NCI-H1092 treated with DMSO at 0.1 percent for 48 hours (cell line): ENCODE measurements at places on chromosomes 16 and 17.

GRCh38 chr16:84742641-84743092, 42.9 kb downstream of the USP10 start:
- no peak for DNase-seq

- DNase-seq: no peak
Measured at GRCh38 chr17:74153821-74154430, 49.6 kb upstream of the RPL38 start.

DNA sequence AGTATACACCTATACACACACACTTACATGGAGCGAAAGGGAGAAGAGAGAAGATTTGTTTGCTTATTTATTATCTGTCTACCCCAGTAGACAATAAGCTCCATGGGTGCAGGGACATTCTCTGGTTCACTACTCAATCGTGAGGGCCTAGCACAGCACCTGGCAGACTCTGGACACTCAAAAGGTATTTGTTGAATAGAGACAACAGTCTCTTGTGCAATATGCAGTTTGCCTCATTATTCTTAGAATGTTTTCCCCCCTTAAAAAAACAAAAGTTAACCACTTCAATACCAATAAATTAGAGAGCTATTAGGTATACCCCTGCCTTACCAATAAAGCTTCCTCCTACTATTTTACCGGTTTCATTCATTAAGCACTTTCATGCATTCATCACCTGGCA, 2.0 kb downstream of the AKAP10 start:
- DNase-seq: no peak

DNA sequence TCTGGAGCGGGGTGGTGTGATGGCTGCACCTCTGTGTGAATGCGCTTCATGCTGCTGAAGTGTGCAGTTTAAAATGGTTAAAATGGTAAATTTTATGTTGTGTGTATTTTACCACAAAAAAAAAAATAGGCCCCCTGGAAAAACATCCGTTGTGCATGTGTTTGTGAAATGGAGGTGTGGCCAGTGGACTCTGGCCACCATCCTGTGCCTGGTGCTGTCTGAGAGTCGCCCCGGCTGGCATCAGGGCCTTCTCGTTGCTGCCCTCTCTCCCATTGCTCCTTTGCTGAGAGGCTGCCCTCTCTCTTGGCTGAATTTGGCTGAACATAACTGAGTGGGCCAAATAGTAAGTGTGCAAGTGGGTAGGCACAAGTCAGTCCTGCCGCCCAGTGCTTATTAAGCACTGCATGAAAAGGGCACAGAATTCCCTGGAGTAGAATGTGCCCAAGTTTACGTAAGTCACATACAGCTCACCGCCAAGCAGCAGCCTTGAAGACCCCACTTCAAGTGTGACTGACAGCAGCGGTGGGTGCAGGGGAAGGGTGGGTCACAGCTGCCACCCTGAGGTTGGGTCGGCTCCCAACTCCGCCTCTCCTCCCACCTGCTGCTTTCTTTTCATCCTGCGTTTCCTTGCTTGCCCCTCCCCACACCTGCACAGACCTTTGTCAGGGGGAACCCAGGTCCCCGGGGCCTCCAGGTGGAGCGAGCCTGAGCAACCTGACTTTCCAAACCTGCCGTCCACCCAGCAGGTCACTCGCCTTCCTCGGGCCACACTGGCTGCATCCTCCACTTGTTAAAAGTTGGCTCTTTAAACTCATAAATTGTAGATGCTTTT, 46.8 kb downstream of the FOXK2 start:
- DNase-seq: no peak

- no peak for DNase-seq
Measured at GRCh38 chr16:84610376-84610775, 7.5 kb downstream of the COTL1 start.

GRCh38 chr16:3304370-3304769, 860 bp downstream of the TIGD7 start:
- DNase-seq: no peak

- no peak for DNase-seq
Measured at GRCh38 chr17:49399995-49400394, 14.7 kb downstream of the PHB1 start.

GRCh38 chr16:28529124-28529523, 9.7 kb downstream of the NUPR1 start:
- no peak for DNase-seq

- peak; percentile 62 for DNase-seq
Measured at GRCh38 chr17:46044286-46044928, 45.4 kb downstream of the STH start.

DNA sequence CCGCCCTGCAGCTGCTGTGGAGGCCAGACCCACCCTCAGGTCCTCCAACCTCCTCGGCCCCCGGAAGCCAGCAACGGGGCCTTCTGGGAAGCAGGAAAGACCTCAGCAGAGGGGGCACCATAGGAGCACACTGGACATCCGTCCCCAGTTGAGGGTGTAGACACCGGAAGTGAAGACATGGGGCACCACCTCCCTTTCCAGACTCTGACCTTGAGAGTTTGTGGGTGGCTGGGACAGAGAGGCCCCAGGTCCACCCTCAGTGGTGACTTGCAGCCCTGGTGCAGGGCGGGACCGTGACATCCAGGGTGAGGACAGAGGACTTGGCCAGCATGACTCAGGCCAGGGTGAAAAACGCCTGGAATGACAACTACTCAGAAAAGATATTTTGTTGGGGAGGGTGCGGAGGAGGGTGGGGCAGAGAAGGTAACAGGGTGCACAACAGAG, 19.9 kb downstream of the CEP295NL start:
- DNase-seq: no peak

DNA sequence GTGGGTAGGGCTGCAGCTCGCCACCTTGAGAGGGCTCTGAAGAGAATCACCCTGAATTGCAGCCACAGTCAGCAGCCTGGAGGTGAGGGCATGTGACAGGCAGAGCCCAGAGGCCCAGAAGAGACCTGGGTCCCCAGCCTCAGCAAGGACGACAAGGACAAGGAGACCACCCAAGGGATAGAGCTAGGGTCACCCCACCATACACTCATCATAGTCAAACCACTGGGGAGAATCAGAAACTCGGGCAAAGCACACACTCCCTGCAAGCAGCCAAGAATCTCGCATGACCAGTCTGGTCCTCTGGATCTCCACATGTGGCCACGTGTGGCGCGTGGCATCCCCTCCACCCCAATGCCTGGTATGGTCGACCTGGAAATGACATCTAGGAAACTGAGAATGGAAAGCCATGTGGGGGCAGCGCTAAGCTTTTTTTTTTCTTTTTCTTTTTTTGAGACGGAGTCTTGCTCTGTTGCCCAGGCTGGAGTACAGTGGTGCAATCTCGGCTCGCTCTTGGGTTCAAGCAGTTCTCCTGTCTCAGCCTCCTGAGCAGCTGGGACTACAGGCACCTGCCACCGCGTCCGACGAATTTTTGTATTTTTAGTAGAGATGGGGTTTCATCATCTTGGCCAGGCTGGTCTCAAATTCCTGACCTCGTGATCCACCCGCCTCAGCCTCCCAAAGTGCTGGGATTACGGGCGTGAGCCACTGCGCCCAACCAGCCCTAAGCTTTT, 4.6 kb upstream of the SPHK1 start:
- no peak for DNase-seq

- DNase-seq: no peak
Measured at GRCh38 chr16:66510298-66510697, 39.6 kb downstream of the TK2 start.

DNA sequence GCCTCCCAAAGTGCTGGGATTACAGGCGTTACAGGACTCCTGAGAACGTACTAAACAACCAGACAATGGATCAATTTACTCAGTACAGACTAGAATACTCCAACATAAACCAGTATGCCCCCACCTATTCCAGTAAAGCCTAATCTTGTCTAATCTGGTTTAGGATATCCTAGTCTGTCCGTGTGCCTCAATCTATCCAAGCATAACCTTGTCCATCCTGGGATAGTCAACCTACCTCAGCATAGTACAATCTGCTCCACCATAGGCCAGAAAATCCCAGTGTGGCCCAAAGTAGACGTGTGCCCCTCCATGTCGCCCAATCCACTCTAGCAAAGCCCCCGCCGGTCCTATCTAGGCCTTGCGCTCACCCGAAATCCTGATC, 625 bp downstream of the DVL2 start:
- DNase-seq: no peak

GRCh38 chr17:68182011-68182306, 65.9 kb upstream of the AMZ2 start:
- peak; percentile 13 for DNase-seq

DNA sequence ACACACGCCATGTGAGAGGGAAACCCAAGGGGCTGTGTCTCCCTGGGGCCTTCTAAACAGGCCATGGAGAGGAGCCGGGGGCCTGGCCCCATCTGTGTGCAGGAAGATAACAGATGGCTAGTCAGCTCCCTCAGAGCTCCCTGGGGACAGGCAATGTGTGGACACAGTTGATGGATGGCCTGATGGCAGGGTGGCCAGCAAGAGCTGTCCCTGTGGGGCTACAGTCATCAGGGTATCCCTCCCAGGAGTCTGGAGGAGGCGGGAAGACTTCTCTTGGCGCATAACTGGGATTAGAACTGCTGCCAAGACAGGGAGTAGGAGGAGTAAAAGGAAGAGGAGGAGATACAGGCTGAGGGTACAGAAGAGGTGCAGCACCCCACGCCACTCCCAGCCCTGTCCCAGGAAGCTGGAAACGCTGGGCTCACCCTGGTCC, 17.3 kb downstream of the MYO18A start:
- DNase-seq: peak; percentile 22

GRCh38 chr16:76577003-76577402, 299.8 kb downstream of the CNTNAP4 start:
- DNase-seq: peak; percentile 32

DNA sequence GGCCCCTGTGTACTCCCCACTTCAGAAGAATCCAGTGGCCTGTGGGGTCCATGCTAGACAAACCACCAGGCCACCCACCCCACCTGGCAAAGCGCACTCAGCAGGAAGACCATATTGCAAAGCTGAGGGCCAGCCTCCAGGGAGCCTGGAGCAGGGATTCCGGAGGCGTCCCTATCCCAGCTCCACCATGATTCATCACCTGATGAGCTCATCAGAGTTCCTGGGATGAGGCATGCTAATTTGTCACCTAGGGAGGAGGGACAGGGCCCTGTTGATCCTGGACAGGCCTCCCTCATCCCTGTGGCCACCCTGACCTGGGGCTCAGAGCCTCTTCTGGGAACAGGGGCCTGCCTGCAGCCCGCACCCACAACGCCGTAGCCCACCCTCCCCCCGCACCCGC, 131.6 kb upstream of the PLCG2 start:
- DNase-seq: no peak

DNA sequence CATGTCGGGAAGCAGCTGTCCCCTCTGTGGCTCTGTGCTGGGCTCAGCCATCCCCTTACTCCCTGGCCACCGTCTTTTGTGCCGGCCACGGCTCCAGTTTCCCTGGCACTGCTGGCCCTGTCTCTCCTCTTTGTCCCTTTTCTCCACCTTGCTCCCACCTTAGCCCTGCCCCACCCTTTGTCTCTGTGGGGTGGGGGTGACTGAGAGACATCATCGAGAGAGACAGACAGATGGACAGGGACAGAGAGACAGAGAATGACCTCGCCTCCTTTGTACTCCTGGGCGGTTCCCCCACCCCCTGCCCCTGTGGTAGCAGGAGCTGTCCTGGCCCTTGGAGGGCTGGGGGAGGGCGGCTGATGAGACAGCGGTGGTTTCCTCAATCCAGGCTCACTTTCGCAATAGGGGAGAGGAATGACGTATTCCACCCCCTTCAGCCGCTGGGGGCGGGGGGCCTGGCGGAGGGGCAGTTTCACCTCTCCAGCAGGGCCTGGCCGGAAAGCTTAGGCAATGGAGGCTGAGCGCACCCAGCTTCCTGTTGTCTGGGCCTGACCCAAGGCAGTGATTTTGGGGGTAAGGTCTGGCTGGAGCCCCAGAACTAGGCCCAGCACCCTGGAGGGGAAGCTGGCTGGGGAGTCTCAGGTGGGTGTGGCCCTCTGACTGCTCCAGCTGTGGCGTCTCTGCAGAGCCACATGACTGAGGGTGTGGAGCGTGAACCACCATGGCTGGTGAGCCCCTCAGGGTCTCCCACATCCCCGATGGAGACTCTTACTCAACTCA, 7.3 kb downstream of the FMNL1 start:
- no peak for DNase-seq

DNA sequence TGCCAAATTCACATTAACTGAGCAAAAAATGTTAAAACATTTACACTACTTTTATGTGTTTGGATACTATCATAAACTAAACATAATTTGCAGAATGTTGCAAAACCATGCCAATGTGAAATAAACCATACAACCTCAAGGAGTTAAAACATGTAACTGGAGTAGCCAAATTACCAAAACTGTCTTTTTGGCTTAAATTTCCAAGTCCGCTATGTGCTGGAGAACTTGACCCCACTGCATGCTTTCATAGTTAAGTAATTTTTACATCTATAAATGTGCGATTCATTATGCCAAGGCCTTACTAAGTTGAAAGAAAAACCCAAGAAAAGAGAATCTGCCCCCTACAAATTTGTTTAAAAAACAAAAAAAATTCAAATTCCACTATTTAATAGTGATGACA, 28.2 kb downstream of the BRD7 start:
- DNase-seq: no peak

DNA sequence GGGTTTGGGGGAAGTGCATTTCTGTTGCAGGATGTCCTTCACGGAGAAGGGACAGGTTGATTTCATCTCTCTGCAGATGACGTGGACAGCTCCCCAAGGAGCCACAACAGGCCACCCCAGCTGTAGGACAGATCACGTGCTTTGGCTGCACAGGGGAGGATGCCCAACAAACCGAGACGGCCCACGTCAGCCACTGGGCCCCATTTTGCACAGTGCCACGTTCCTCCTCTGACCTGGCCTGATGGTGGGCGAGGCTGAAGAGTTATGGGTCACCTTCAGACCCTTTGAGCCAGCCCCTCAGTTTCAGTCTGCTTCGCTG, 9.0 kb upstream of the RHBDL3 start:
- DNase-seq: no peak

DNA sequence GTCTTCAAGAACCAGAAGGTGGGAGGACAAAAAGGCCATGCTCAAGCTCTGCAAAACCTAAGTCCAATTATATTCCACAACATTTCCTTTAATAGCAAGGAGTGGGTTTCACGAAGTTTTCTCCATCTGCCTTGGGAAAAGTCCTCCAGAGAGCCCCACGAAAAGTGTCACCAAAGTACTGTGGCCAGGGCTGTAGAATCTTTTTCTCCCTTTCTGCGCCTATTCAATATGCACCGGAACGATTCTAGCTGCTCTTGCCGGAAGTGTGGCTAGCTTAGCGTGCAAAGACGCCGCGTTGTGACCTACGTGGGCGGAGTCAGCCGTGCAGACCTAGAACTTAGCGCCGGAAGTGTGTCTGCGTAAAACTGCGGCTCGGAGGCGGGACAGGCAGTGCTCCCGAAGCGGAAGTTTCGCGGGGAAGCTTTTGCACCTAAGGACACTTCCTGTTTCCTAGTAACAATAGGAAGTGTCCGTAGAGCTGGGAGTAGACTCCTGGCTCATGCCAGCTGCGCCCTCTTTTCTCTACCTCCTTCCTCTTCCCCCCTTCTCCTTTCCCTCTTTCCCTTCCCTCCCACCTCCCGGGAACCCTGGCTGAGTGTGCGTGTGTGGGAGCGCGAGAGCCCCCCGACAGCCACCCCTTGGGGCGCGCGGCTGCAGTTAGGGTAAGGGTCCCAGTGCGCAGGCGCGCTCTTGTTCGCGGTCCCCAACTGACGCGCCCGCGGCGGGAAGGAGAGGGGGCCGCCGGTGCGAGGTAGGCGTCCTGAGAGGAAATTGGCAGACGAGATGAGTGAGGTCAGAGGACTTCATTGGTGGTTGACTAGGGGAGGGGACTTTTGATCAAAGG, at the start of the genes ZNF646 and ZNF668:
ZNF646 (plus strand) TSS at position 453 of the 844 bp plus-strand sequence. CDS start 1,903 bp downstream, outside the sequence.
ZNF668 (minus strand) TSS at position 271 of the 844 bp plus-strand sequence. CDS start 9,781 bp downstream, outside the sequence.
- DNase-seq: peak; percentile 100
